Breast epithelium (tissue), 4 donors: ENCODE measurements at places on chromosomes 3 and 15.

- no peak overlapping the region for H3K27ac ChIP-seq
- no peaks in the 10 kb centered on the region for H3K27me3 ChIP-seq
These were observed 11.1 kb downstream of the PPM1M start for GRCh38 chr3:52256622-52257021.

GRCh38 chr3:12235691-12236090 lies 53.2 kb upstream of the PPARG start:
- H3K4me3 ChIP-seq = no peak overlapping the region
- no peaks in the 10 kb centered on the region for H3K36me3 ChIP-seq
- H3K4me1 ChIP-seq = no peaks in the 10 kb centered on the region
- H3K27me3 ChIP-seq = no peaks in the 10 kb centered on the region

GRCh38 chr3:130377960-130378676 lies 32.6 kb downstream of the COL6A5 start:
- no peak overlapping the region for H3K27ac ChIP-seq
- H3K4me1 ChIP-seq = no peaks in the 10 kb centered on the region
- no peak for DNase-seq

DNA sequence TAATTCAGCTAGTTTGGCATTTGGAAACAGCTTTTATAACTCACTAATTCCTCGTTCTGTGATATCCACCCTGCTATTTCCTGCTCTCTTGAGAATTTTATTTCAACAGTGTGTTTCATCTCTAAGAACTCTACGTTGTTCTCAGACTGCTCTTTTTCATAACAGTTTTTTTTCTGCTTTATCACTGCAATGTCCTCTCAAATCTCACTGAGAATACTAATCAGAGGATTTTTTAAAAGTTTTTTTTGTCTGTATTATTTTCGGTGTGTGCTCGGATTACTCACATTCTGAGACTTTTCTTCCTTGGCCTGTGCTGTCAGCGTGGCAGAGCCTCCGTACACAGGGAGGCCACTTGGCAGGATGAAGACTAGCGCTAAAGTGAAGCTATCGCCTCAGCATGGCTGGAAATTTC lies 59.4 kb upstream of the NEO1 start:
- no peaks in the 10 kb centered on the region for H3K4me1 ChIP-seq
- no peak overlapping the region for H3K4me3 ChIP-seq
- H3K36me3 ChIP-seq = no peaks in the 10 kb centered on the region
- no peaks in the 10 kb centered on the region for H3K27me3 ChIP-seq
- no peak for DNase-seq
- H3K27ac ChIP-seq = no peak overlapping the region

DNA sequence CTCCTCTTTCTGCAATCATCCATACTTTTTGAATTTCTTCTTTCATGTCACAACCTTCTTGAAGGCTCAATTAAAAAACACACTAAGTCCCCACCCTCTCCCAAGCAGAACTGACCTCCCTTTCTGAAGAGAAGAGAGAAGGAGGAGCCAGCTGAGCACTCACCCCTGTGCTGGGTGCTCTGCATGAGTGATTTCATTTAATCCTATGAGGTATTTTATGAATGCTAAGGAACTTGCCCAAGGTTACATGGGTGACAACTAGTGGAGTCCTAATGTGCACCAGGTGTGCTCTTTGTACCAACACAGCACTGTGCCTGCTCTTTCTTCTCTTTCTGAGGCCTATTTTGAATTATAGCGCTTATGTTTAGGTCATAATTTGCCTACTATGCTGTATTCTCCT lies 135.6 kb downstream of the DUT start:
- no peak overlapping the region for H3K27ac ChIP-seq
- H3K27me3 ChIP-seq = no peaks in the 10 kb centered on the region
- DNase-seq = no peak
- H3K4me3 ChIP-seq = no peak overlapping the region
- no peaks in the 10 kb centered on the region for H3K36me3 ChIP-seq

- H3K27ac ChIP-seq = no peak overlapping the region
- H3K4me1 ChIP-seq = no peaks in the 10 kb centered on the region
- no peak overlapping the region for H3K4me3 ChIP-seq
- no peaks in the 10 kb centered on the region for H3K36me3 ChIP-seq
- H3K27me3 ChIP-seq = no peaks in the 10 kb centered on the region
These were observed 52.9 kb downstream of the RYK start for GRCh38 chr3:134197681-134198261.

DNA sequence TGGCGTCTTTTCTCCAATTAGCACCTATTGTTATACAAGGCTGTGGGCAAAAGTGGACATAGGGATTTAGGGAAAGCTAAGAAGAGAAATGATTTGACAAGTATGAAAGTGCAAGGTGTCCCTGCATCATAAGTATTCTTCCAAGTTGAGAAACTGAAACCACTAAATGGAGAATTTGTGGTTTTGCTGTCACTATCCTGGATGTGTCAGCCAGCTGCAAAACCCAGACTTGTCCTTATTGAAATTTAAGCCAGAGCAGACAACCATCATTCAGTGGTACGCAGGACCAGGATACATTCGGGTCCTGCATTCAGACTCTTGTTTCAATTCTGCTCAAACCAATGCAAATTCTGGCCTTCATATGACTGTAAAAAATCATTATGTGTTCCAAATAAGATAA lies 384.8 kb upstream of the TGFBR2 start:
- H3K27me3 ChIP-seq = no peaks in the 10 kb centered on the region
- no peak for DNase-seq
- H3K36me3 ChIP-seq = no peaks in the 10 kb centered on the region
- H3K4me1 ChIP-seq = no peaks in the 10 kb centered on the region

- no peaks in the 10 kb centered on the region for H3K4me1 ChIP-seq
- no peaks in the 10 kb centered on the region for H3K36me3 ChIP-seq
- H3K27ac ChIP-seq = no peak overlapping the region
These were observed 66.6 kb downstream of the SUCLG2 start for GRCh38 chr3:67587811-67588210.
